ENCODE measurements at places on chromosomes 3 and 15.

GRCh38 chr3:45763303-45763675, 33.0 kb downstream of the SLC6A20 start:
- DNase-seq = no peak

- DNase-seq = peak; percentile 9
These were observed 34.0 kb upstream of the CCK start for GRCh38 chr3:42300013-42300412.

DNA sequence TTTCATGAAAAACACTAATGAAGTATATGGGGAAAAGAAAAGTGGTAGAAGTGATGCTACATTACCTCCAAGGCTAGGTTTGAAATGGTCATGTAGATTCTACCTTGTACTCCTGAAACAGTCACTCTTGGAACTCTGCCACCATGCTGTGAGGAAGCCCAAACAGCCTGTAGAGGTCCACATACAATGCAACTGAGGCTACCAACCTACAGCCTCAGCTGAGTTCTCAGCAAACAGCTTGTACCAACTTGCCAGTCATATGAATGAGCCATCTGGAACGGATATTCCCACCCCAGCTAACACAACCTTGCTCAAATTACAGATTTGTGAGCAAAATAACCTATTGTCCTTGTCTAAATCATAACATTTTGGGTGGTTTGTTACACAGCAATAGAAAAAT, 193.5 kb downstream of the ULK4 start:
- DNase-seq = no peak

- DNase-seq = no peak
These were observed 101.3 kb downstream of the WDR76 start for GRCh38 chr15:43928152-43928551.

DNA sequence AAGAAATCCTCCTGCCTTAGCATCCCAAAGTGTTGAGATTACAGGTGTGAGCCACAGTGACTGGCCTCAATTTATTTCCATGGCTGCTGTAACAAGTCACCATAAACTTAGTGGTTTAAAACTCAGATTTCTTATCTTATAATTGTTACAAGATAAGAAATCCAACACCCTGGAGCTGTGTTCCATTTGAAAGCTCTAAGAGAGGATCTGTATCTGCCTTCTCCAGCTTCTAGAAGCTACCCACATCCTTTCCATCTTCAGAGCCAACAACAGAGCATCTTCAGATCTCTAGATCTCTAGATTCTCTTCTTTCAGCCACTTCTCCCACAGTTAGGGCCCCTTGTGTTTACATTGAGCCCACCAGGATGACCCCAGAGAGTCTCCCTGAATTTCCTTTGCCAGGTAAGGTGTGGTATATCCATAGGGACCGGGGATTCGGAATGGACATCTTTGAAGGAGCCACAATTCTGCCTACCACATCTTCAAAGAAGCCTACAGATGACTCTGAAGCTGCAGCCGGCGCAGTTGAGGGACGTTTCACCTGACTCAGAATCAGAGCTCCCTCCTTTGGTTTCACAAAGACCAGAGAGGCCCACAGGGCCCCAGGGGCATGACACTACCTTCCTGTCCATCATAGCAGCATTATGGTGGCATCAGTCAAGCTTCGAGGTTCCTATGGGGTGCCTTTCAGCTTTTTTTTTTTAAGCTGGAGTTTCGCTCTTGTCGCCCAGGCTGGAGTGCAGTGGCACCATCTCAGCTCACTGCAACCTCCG, 87.0 kb upstream of the IGF1R start:
- DNase-seq = no peak

DNA sequence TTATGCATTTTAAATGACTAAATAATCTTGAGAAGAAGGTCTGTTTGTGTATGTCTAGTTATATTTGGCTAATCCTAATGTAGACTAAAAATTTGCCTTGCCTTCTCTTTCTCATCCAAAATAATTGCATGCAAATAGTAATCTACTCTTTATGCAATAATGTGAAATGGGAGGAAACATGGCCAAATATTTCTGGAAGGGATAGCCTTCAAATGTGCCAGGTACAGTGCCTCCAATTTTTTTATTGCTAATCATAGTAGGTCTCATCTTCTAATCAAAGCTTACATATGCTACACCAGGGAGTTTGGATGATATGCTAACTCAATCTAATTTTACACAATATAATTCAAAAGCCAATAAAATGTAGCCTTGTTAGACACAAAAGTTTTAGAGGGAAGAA, 911.3 kb downstream of the NAALADL2 start:
- no peak for DNase-seq

- no peak for DNase-seq
These were observed 400.2 kb downstream of the CNTN3 start for GRCh38 chr3:74214286-74214685.

- peak; percentile 48 for DNase-seq
These were observed 35.6 kb upstream of the SEC13 start for GRCh38 chr3:10356461-10356981.

- peak; percentile 22 for DNase-seq
These were observed 1.4 kb downstream of the LOXL1 start for GRCh38 chr15:73927476-73928240.

DNA sequence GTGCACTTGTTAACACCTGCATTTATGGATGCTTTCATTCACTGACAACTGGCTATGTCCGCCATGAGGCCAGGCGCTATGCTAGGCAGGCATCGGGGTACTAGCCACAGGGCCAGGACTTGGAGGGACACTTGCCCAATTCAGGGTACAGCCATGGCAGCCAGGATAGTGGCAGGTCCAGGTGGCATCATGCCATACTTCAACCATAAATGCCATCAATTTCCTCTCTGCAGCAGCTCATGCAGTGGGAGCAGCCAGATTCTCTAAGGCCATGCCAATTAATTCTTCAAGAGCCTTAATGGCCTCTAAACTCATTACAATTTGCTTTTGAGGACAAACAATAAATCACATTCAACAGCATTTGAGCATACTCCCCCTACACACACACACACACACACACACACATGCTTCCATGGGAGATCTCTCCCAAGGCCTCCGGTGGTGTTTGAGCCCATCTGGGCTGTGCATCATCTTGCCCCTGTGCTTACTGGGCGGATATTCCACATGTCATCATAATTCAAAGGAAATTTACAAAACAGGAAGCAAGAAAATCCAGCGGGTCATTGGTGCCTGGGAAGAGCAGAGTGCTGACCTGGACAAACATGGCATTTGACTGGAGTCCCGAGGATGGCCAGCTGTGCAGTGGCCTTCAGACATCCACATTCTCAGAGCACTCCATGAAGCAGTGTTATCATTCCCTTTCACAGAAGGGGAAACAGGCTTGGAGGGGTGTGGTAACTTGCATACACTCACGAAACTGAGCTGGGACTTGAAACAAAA, 109.1 kb downstream of the IQSEC1 start:
- no peak for DNase-seq

GRCh38 chr3:129612534-129613366, 6.3 kb upstream of the PLXND1 start:
- DNase-seq = peak; percentile 26

DNA sequence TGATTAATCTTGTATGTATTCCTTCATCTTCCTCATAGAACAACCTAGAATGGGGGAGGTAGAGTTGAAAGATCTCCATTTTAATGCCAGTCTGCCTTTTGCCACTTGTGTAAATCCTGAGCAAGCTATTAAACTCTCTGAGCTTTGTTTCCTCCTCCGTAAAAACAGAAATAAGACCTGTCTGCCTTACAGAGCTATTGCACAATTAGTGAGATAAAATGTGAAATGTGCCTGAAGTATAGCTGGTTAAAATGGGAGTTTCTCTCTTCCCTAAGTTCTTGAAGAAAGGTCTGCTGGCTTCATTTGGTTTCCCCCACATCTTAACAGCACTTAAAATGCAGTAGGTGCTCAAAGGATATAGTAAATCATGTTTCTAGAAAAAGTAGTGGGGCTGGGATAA, 19.0 kb downstream of the ALDH1A2 start:
- no peak for DNase-seq

DNA sequence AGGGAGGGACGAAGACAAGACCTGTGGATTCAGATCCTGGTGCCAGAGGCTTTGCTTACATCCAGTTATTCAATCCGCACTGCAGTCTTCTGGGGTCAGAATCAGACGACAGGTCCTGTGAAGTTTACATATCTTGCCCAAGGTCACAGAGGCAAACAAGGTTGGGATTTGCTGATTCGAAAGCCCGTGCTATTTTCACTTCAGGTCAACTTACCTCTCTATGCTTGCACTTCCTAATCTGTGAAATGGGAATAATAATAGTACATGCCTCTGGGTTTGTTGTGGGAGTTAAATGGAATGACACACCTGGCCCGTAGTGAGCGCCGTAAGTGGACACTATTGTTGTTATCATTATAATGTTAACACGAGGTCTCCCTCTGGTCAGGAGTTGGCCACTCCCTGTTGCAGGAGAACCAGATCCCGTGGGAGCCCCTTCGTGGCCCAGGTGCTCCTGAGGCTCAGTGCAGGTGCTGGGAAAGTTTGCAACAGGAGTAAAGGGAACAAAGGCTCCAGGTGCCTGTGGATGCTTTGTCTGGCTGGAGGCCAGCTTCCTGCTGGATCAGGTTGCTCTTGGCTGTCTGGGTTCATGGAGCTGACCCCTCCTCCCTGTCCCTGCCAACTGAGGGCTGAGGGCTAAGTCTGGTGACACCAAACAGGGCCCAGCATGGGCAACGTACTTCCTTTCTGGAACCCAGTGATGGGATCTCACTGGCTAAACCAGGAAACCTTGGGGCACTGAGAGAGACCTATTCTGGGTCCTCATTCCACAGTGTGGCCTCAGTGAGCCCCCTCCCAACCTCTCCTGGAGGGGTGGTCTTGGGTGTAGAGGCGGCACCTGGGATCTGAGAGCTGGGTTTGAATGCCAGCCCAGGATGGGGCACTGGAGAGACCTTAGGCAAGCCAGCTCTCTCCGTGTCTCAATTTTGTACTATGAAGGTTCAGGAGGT, 40.1 kb upstream of the SEMA4B start:
- no peak for DNase-seq

DNA sequence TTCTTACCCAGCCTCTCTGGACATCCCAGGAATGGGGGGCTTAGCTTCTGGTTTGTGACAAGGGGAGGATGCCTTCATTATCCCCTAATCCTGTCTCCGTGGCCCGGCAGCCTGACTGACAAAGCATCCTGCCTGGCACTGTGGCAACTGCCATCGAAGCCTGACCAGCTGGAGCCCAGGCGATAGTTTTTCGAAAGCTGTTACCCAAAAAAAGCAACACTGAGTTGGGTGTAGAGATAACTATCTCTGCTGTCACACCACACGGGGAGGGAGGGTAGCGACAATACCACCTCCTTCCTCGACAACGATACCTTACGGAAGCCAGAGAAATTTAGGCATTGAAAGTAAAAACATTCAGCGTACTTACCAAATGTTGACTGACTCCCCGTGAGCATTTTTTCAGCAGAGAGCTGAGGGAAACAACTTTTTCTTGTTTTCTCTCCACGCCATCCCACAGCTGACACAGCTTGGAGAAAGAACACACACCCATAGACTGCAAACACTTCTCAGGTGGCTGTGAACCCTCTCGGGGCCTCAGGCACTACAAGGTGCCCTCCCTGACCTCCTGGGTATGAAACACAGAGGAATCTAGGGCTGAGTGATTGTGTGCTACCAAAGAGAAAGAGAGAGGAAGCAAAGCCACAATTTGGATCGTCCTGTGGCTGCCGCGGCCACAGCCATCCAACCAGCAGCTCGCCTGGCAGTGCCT, 361.9 kb upstream of the ICE2 start:
- no peak for DNase-seq

DNA sequence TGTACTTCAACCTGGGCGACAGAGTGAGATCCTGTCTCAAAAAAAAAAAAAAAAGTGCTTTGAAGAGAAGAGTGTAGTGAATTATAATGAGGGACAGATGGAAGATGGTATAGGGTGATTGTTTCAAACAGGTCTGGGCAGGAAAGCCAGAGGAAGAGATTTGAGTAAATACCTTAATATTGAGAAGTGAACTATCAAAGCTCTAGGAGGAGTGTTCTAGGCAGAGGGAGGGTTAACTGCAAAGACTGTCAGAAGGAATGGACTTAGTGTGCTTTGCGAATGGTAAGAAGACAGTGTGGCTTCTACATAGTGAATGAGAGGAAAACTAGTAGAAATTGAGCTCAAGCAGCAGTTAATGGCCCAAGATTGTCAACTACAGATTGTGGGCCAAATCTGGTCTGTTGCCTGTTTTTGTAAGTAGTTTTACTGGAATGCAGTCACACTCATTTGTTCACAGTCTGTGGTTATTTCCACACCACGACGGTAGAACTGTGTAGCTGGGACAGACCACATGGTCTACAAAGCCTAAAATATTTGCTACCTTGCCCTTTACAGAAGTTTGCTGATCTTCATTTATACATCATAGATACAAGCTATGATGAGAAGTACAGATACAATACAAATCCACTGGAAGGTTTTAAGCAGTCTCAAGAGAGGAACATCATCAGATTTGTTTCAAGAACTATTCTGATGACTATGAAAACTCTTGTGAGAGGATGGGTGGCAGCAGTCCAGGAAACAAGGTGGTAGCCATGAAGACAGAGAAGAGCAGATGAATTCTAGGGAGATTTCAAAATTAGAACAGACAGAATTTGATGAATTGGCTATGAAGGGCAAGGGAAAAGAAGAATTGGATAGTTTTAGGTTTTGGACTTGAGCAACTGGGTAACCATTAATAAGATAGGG, 16.5 kb upstream of the USP50 start:
- no peak for DNase-seq

DNA sequence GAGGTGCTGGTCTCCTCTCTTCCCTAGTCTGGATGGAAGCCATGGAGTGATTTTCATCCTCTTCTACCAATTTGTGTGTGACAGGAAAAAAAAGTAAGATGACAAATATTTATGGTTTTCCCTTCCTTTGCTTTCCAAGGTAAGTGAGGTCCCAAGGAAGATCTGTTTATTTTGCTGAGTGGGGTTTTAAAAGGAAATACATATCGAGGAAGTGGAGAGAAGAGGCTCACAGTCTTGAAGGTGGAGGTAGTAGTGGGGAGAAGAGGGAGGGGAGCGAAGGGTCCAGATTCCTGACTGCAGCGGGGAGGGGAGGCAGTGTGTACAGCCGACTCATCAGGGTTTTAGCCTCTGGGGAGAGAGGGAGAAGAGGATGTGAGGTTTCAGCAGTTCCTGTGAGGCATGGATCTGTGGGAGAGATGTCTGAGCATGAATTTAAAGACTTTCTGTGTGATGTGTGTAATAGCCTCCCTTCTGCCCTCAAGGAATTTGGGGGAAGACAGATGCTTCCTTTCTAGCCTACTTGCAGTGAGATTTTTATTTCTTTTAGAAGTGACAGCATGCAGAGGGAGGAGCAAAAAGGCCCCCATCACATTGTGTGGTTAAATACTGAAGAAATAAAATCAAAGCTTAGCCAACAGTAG, 272.4 kb downstream of the THRB start:
- DNase-seq = no peak

DNA sequence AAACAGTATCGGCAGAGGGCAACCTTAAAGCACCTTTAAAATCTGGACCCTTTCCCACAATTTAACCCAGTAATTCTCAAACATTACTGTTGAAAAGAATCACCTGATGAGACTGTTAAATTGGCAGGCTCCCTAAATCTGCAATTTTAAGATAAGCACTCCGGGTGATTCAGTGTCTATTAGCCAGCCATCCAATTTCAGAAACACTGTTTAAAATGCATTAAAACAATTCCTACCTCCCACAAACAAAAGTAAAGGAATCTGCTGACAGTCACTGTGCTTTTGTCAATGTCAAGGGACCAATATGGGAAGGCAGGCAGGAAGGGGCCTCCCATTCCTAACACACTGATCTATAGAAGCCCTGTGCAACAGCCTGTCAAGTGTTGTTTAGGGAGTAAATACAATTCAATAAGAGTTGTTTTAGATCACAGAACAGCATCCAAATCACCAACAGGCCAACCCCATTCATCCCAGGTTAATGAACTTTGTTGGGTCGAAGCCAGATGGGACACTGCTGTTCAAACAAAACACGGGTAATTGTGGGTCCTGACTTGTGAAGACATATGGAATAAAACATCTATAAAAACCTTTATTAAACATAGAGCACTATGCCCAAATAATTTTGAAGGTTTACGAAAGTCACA, 21.4 kb downstream of the SIAH2 start:
- peak; percentile 86 for DNase-seq

Data from hematopoietic multipotent progenitor cell treated with erythropoietin and hydrocortisone succinate and interleukin-3 and kit ligand, for 8 days (in vitro differentiated cells).